Activated T-cell treated with anti-CD3 and anti-CD28 coated beads, Interleukin-2, amount 50 U/mL, for 24 hours (primary cell): ENCODE measurements at places on chromosomes 5 and 9.

- no peak for DNase-seq
Observed at GRCh38 chr5:181044093-181044599, 4.1 kb downstream of the BTNL9 start.

- DNase-seq, result no peak
Observed at GRCh38 chr9:69471433-69471832, 146.4 kb downstream of the ENTREP1 start.

DNA sequence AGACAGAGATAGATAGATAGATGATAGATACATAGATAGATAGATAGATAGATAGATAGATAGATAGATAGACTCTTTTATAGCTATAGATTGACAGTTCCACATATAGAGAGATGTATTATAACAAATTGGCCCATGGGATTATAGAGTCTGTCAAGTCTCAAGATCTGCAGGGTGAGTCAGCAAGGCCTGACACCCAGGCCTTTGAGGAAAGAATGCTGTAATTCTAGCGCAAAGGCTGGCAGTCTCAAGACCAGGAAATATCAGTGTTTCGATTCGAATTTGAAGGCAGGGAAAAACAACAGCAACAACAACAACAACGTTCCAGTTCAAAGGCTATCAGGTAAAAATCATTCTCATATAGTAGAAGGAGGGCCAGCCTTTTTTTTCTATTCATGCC, 339.2 kb upstream of the CDH9 start:
- DNase-seq, result no peak

DNA sequence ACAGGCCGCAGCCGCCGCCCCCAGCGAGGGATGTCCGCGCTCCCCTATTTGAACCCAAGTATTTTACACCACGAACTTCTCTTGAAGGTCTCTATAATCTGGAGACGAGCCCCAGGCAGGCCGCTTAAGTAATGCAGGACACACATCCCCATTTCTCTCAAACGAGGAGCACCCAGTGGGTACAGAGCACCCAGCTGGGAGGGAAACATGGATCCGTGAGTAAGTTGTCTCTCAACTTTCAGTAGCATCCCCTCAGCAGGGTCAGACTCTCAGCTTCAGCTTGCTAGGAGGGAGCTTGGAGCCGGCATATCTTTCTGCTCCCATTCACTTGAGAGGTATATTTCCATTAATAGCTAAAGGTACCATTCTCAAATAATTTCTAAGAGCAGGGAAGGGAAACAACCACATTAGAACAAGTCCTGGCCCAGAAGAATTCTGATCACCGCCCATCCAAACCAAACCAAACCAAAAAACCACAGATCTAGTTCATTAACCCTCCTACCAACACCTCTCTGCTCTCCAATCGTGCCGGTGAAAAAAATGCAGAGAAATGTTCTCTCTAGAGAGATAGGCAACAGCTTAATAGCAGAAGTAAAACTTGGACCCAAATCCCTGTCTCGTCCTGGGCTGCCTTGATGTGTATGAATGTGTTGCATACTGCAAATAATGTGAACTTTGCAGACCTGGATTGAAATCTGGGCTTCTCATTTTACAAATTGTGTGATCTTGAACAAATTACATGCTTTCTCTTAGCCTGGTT, 910 bp downstream of the TDRD7 start:
- DNase-seq, result no peak

DNA sequence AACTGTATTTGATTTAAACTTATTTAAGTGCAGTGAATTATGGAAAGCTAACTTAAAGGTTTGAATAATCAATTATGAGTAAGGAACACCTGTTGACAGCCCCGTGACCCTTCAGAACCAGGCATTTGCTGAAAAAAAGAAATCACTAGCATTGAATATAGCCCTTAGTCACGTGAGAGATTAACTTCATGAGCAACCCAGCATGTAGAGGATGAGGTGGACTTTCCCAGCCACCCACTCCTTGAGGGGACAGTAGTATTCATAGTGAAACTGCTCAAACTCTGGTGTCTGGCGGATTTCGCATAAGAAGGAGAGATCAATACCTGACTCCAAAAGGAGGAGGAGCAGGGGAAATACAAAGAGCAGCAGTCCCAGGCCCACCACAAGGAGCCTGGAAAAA, 184.8 kb upstream of the RASEF start:
- no peak for DNase-seq

DNA sequence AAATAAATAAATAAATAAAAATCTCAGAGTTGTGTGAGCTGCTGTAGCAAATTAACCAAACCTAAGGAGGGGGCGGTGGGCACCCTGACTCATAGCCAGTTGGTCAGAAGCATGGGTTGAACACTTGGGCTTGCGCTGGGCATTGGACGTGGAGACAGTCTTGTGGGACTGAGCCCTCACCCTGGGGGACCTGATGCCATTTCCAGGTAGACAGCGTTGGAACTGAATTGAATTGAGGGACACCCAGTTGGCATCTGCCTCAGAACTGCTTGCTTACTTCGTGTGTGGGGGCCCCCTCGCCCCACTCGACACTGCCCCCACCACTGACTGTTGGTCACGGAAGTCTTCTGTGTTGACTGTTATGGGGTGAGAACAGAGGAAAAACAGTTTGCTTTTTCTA, 19.0 kb upstream of the TBC1D9B start:
- DNase-seq, result no peak

GRCh38 chr9:107954312-107954711, 464.7 kb upstream of the KLF4 start:
- DNase-seq, result no peak

- DNase-seq, result no peak
Observed at GRCh38 chr5:43482490-43483297, 971 bp downstream of the TMEM267 start.

- DNase-seq, result no peak
Observed at GRCh38 chr5:139120521-139120920, 77.6 kb downstream of the SIL1 start.

- no peak for DNase-seq
Observed at GRCh38 chr5:176491101-176491502, 42.9 kb downstream of the FAF2 start.

GRCh38 chr9:1514250-1514649, 464.1 kb downstream of the DMRT2 start:
- no peak for DNase-seq

DNA sequence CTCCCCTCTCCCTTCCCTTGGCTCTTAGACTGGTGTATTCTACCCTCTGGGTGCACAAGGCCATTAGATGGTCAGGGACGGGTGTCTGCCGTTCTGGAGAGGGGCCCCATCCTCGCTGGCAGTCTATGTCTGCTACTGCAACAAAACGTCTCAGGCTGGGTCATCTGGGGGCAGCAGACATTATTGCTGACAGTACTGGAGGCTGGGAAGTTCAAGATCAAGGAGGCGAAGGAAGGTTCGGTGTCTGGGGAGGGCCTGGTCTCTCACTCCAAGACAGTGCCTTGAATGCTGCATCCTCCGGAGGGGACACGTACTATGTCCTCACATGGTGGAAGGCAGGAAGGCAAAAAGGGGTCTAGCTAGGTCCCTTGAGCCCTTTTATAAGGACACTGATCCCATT, 93.4 kb upstream of the COL5A1 start:
- DNase-seq, result no peak

DNA sequence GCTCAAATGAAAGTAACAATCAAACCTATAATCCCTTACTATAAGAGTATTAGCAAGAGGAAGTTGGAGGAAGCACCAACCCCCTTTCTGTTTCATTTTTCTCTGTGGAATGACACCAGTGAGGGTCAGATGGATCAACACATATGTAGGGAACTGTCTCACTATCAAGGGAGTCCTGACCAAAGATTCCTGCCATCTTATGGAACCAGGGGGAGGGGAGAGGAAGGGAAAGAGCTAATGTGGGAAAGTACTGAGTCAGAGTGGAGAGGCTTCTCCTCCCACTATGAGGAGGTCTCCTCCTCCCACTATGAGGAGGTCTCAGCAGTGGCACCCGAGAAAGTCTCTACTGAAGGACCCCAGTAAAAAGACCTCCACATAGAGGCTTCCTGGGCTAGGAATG, 73.3 kb upstream of the PCSK1 start:
- no peak for DNase-seq

- DNase-seq, result no peak
Observed at GRCh38 chr5:178471711-178472110, 118.5 kb downstream of the COL23A1 start.

- no peak for DNase-seq
Observed at GRCh38 chr9:97473717-97474116, 27.7 kb upstream of the TMOD1 start.

GRCh38 chr9:3773362-3774060, 247.7 kb upstream of the RFX3 start:
- no peak for DNase-seq

GRCh38 chr9:123933440-123934212, 3.7 kb upstream of the DENND1A start:
- no peak for DNase-seq

DNA sequence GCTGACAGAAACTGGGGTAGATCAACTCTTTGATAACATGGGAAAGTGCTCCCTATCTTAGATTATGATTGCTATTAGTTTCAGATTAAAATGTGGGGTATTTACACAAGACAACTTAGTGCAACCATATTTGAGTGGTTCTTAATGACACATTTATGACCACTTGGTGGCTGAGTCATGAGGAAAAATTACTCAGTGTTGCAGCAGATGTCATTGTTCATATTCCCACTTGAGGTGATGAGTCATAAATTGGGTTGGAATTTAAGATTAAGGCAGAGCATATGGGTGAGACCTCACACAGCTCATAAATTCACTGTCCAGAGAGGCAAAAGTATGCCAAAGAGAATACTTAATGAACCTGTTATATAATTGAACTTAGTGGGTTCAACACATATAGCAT, 408.3 kb downstream of the DMRT2 start:
- DNase-seq, result no peak

- DNase-seq, result no peak
Observed at GRCh38 chr5:137289856-137290255, 209.3 kb downstream of the SPOCK1 start.

- no peak for DNase-seq
Observed at GRCh38 chr5:168801567-168801966, 222.4 kb upstream of the PANK3 start.

DNA sequence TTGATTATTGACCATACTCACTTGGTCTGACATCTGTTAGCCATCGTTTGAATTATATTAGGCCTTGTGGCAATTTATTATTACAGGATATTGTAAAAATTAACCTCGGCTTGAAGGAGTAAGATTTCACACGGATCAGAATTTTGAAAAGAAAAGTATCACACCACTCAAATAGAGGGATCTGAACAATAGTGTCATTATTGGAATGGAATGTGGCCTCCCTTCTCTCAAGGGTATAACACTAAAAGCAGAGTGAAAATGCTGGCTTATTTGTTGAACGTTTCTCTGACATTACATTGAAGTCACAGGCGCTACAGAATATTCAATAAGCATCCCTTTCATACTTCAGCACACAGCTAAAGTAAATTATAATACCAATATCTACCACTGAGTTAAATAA, 509.3 kb downstream of the CTNND2 start:
- DNase-seq, result no peak

DNA sequence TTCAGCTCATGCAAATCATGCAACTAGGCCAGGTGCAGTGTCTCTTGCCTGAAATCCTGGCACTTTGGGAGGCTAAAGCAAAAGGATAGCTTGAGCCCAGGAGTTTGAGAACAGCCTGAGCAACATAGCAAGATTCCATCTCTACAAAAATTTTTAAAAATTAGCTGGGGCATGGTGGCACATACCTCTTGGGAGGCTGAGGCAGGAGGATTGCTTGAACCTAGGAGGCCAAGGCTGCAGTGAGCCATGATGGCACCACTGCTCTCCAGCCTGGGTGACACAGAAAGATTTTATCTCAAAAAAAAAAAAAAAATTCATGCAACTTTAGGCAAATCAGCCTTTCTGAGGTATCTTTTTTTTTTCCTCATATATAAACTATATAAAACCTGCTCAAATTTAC, 35.6 kb upstream of the CCNB1 start:
- no peak for DNase-seq

GRCh38 chr9:27227192-27227591, 69.8 kb downstream of the EQTN start:
- no peak for DNase-seq

- DNase-seq, result no peak
Observed at GRCh38 chr9:106869028-106869427, 6.1 kb downstream of the ZNF462 start.

GRCh38 chr5:18068826-18069225, 434.6 kb downstream of the TAF11L14 start:
- no peak for DNase-seq

DNA sequence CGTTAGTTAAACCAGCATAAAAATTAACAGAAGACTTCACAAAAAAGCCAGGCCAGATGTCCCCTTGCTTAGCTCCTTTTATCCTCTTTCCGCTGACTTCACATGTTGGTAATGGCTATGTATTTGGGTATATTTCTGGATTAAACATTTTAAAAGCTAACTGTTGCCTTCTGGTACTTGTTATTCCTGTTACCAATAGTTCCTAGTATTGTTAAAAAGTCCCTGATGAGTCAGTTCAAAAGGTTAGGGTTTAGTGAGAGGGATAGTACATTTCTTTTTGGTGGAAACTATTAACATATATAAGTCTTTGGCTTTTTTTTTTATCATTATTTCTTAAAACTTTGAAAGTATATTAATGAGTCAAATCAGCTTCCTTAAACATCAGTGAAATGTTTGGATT, 103.2 kb upstream of the ELL2 start:
- DNase-seq, result no peak

- no peak for DNase-seq
Observed at GRCh38 chr9:89740722-89741121, 135.9 kb downstream of the GADD45G start.

- no peak for DNase-seq
Observed at GRCh38 chr9:89718651-89719050, 113.8 kb downstream of the GADD45G start.

- no peak for DNase-seq
Observed at GRCh38 chr5:7419367-7419766, 23.4 kb downstream of the ADCY2 start.

DNA sequence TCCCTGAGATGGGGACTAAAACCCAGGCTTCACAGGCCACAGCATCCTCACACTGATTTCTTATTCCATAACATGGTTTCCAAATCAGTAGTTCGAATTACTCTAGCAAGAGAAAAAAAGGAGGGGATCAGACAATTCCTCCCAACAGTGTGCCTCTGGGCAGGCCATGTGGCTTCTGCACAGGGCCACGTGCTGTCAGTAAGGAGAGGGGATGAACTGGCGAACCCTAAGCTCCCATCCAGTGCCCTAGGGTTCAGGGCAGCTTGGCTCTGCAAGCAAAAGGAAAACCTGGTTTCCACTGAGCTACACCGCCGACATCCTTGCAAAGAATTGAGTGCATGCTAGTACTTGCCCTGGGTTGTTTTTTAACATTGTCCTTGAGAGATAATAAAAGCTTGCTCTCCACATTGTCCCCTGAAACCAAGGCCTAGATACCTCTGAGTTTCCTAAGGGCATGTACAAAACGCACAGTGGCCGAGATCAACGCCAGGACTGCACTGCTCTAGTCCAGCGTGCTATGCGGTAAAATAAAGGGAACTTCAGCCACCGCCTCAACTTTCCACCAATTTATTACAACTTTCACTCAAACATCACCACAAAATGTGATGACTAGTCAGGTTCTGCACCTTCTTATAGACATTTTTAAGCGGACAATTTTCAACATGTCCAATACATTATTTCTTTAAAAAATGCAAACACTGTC, 4.5 kb downstream of the CAMSAP1 start:
- DNase-seq, result no peak

- DNase-seq, result no peak
Observed at GRCh38 chr9:38344566-38345324, 47.8 kb upstream of the ALDH1B1 start.

GRCh38 chr5:180467989-180468731, 26.0 kb upstream of the CNOT6 start:
- peak; percentile 7 for DNase-seq

- DNase-seq, result no peak
Observed at GRCh38 chr9:28883234-28883633, 1310.0 kb upstream of the C9orf72 start.
